NCI-H1694 treated with DMSO at 0.1 percent for 48 hours (cell line): ENCODE measurements at places on chromosomes 2 and 18.

DNA sequence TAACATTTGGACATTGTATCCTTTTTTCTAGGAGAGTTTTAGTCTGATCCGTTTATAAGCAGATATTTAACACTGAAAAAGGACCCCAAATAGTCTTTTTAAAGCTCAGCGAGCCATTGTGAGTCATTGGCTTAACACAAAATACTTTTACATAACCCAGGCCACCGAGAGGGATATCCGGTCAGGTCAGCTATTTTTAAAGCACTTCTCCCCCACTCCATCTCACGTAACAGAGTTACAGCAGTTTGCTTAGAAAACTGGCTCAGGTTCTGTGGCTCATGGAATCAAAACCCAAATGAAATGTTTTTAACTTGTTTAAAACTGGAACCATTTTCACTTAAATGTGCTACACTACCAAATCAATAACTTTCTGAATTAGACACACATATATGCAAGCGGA lies 23.9 kb downstream of the COL4A3 start:
- DNase-seq, result no peak

DNA sequence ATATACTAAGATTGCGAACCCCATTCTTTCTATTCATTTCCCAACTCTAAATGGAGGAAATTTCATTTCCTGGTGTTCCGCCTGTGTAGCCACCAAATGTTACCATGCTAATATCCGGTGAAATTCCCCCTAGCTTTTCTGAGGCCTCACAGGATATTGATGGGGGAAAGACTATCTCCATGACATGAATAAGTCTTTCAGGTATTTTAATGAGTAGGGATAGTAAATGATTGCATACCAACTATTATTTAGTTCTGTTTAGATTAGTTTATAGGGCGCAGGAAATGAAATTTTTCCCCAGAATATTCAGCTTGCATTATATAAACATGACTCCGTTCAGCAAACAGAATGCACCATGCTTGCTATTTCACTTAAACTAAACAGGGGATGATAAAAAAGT lies 55.4 kb downstream of the COL5A2 start:
- DNase-seq, result no peak

- DNase-seq, result no peak
These were observed 43.0 kb upstream of the SLC1A4 start for GRCh38 chr2:64945973-64946768.

DNA sequence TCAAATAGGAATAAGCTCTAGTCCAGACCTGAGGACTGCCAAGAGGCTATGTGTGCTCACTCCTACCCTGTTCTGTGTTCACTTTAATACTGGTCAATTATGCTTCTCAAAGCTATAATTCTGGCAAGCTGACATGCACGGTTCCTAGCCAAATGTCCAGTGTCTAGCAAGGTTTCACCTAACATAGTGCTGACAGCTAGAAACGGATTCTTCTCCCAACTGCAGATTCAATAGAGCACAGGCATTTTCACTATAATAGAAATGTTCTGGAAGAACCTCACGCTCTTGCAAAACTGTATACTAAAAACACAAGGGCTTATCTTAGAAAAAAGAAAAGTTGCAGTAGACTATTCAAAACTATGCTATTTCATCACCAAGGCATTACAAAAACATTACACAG lies 45.1 kb downstream of the HDAC4 start:
- DNase-seq, result no peak

DNA sequence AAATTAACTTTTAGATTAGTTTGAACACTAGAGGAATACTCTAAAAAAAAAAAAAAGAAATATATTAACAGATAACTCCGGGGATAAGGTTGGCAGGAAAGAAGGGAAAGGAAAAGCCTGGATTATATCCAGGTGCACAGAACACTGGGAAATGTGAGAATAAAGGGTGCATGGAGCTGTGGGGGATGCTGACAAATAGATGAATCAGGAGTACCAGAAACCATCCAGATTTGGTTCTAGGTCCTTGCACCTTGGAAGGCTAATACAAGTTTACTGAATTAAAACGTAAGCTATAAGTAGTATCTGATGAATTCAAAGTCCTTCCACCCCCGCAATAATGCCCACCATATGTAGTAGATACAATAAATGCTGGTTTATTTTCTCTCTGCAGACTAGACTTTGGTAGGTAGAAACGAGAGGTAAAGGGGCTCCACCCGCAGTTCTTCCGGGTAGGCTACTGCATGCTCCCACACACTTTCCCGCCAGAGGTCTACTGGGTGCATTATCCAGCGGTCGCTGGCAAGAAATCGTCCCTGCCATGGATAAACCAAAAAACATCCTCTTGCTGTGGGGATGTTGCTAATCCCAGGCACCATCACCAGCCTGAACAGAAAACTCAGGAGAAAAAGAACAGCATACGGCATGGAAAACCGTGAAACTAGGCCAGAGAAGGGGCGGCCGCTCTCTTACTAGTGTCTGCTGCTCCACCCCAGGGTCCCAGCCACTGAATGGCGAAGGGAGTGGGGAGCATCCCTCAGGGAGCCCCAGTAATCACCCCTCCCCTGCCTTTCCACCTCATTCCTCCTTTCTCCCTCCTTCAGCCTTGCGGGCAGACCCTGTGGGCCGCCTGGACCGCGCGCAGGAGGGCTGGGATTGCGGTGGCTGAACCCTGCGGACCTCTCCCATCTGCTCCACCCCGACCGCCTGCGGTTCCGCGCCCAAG lies 1.5 kb downstream of the CNRIP1 start:
- DNase-seq, result no peak

- no peak for DNase-seq
These were observed 21.2 kb upstream of the TET3 start for GRCh38 chr2:73963385-73964120.

- DNase-seq, result no peak
These were observed 24.6 kb upstream of the TLK1 start for GRCh38 chr2:171185165-171185818.

- no peak for DNase-seq
These were observed at the start of the genes COL4A3 and COL4A4 for GRCh38 chr2:227163998-227164762. Gene COL4A3, plus strand, starts transcription at chr2:227164624. Its CDS starts 103 bp downstream, at chr2:227164727. Gene COL4A4, minus strand, starts transcription at chr2:227164205. Its CDS starts 16,722 bp downstream, at chr2:227147483.
